ENCODE measurements at places on chromosomes 12 and 14.

- peak; percentile 27 for DNase-seq
These were observed 42.0 kb downstream of the GPHB5 start for GRCh38 chr14:63276492-63277342.

DNA sequence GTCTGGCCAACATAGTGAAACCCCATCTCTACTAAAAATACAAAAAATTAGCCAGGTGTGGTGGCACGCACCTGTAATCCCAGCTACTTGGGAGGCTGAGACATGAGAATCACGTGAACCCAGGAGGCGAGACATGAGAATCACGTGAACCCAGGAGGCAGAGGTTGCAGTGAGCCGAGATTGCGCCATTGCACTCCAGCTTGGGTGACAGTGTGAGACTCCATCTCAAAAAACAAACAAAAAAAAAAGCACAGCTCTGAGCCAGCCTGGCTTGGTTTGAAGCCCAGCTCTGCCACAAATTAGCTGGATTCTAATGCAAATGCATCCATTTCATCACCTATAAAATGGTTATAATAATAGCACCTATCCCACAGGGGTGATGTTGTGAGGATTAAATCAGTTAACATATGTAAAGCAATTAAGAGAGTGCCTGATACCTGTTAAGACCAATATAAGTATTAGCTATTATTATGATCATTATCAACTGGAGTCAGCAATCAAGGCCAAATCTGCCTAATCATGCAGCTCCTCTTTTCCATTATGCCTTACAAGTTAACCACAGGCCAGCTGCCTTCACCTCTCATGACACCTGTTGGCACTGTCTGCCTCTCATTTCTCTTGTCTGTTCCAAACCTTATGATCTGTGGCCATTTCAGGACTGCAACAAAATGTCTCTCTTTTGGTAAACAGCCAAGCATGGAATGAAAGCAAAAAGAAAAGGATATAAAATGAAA lies 2.1 kb downstream of the GNPTAB start:
- no peak for DNase-seq

- DNase-seq, result no peak
These were observed 47.6 kb downstream of the ANO4 start for GRCh38 chr12:100842156-100842555.

- DNase-seq, result peak; percentile 58
These were observed 627 bp downstream of the CPM start for GRCh38 chr12:68932128-68932960.

GRCh38 chr12:116455540-116456329 lies 103.4 kb upstream of the MAP1LC3B2 start:
- DNase-seq, result no peak

DNA sequence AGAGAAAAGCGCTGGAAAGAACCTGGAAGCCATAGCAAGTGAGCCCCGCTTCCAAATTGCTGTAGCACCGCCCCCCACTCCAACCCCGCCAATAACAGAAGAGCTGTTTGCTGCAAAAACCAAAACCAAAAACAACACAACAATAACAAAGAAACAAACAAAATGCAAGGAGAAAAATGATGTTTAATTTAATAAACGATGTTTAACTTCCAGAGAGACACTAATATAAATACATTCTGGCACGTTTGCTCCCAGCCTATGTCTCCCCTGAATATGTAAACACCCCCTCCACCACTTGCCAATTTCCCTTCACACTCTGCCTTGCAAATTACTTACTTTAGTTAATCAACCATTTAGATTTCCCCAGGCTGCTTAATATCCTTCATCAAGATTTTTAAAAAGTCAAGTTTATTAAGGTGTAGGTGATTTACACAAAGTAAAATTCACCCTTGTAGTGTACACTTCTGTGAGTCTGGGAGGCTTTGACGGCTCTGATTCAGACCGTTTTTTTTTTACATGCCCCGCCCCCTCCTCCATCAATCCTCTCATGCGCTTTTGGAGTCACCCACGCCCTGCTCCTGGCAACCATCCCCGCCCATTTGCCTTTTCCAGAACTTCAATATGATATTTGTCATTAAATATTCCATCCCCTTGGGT lies 482 bp upstream of the IFI27L2 start:
- DNase-seq, result peak; percentile 70

GRCh38 chr14:90583427-90583826 lies 186.6 kb downstream of the CALM1 start:
- no peak for DNase-seq

DNA sequence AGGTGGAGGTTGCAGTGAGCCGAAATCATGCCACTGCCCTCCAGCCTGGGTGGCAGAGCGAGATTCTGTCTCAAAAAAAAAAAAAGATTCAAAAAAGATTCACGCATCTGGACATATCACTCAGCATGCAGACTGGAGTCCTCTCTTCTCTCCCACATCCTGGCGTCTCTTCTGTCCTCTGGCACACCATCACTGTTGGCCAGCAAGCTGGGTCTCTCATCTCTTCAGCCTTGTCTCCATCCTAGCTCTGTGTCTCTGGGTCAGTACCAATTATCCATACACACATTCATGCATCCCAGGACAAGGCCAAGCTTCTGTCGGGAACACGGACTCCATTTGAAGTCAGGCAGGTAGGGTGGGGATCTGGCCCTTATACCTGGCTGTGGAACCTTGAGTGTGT lies 105.5 kb upstream of the MAP1LC3B2 start:
- no peak for DNase-seq

DNA sequence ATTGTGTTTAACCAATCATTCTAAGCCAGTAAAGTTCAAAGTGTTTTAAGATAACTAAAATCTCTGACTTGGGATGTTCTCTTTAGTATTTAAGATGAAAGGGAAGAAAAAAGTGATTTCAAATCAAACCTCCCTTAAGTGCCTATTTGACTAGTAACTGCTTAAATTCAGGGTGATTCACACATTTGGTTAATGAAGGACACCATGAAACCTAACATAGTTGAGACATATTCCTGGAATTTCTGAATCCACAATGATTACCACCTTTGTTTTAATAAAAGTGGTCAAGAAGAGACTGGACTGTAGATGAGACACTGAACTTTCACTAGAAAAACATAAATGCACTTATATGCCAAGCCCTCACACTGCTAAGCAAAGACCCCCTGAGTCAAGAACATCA lies 138.7 kb downstream of the MED13L start:
- DNase-seq, result no peak

DNA sequence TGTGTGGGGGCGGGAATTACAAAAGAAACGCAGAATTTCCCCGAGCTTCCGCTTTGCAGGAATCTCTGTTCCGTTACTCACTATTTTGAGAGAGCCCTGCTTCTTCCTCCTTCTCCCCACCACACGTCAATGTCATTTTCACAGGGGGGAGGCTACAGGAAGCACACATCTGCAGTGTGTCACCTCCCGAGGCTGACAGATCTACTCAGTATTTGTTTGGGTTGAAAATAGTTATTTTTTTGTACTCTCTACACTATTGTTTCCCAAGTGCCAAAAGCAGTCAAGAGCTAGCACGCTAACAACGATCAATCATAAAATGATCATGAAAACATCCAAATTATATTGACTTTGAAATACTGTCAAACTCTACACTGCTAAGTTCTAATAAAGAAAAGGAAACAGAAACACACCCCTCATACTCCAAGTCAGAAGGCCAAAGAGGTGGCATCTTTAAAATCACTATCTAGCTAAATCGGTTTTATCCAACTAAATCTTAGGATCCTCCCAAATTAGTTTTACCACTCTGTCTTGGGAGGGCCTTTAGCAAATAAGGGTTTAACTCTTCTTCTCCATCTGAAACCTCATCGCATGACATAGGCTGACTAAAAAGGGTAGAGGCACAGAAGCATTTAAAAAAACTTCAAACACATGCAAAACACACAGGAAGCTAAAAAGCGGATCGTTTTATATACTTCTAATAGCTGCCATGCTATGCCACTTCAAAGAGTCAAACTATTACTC lies 51.8 kb downstream of the FOXN3 start:
- peak; percentile 52 for DNase-seq

- DNase-seq, result no peak
These were observed 15.2 kb downstream of the DPF3 start for GRCh38 chr14:72878746-72879145.
